ENCODE measurements at places on chromosomes 7 and 10.

DNA sequence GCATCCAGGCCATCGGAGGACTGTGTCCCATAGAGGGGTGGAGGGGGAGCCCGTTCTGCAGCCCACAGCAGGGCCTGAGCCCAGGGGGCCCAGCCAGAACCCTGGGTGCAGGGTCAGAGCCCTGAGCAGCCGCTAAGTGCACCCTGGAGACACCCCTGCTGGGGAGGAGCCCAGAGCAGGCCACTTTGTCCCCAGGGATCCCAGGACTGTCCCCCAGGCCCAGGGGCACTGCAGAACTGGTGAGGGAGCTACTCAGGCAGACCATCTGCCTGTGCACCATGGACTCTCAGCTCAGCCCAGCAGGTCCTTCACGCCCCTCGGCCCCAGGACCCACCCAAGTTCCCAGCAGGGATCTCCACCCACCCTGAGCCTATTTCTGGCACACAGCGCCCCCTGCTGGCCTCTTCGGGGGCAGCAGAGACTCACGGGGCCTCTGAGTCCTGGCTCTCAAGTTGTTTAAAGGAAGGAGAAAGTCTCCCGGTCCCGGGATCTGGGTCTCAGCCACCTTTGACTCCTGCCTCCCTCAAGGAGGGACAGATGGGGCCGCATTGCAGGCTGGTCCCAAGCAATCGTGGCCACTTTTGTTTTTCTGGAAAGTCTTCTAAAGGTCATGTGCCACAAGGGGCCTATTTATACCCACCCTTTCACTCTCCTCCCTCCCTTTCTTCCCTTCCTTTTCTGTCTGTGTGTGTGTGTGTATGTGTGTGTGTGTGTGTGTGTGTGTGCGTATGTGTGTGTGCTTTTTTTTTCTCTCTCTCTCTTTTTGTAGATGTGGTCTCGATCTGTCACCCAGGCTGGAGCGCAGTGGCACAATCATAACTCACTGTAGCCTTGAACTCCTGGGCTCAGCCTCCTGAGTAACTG is 90.3 kb downstream of the MYL10 start:
- DNase-seq, result peak; percentile 45

DNA sequence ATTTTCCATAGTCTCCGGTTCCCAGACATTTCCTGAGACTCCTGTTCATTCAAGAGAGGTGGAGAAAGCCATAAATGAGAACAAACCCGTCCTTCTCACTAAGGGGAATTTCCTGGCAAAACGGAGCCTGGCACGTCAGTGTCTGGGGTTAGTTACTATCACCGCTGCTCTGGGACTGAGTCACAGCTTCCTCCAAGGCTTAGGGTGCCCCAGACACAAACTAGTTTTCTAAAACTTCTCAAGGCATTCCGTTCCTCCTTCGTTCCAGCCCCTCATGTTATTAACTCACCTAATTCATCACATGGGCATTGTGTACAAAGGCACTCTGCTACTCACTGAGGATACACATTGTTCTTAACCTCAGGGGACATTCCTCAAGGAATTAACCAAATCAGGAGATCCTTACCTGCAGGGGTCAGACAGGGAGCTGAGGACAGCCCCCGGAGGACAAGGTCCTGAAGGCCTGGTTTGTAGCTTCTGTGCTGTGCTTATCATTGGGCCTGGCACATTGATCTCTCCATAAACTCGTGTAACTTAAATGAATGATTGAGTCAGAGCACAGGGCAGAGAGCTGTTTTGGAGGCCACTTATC is 103.0 kb upstream of the KLF6 start:
- peak; percentile 73 for DNase-seq

- DNase-seq, result no peak
These were observed 73.5 kb downstream of the BUB3 start for GRCh38 chr10:123227706-123228105.

GRCh38 chr10:74924251-74924963 is 98.0 kb downstream of the KAT6B start:
- DNase-seq, result no peak

DNA sequence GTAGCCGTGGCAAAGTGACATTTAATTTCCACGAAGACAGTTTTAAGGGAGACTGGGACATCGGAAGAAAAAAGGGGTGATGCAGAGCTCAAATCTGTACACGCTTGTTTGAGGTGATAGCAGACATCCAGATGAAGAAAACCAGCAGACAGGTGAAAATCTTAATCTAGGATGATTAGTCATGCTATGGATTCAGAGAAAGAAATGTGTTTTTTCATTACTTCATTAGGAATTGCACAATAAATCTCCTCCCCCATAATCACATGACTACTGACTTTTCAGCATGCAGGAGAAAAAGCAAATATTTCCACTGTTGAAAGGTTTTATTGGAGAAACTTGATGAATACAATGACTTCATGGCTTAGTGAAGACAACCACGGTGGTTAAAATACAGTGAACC is 2.5 kb downstream of the NUDT5 start:
- DNase-seq, result no peak

GRCh38 chr10:126187399-126187798 is 200.9 kb downstream of the ADAM12 start:
- DNase-seq, result no peak

DNA sequence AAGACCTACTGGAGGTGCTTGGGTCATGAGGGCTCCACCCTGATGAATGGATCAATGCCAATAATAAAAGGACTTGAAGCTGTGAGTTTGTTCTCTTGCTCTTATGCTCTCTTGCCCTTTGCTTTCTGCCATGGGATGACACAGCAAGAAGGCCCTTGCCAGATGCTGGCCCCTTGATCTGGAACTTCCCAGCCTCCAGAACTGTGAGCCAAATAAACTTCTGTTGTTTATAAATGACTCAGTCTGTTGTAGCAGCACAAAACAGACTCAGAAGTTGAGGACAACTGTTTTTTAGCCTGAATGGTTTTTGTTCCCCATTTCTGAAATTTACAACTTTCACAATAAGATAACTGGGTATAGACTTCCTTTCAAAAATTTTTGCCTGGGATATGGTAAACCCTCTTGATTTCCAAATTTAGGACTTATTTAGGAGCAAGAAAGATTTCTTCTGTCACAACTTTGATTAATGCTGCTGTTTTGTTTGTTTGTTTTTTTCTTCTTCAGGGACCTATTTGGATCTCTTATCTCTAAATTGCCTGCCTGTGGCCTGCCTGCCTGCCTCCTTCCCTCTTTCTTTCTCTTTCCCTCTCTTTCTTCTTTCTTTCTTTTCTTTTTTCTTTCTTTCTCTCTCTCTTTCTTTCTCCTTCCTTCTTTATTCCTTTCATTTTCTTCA is 12.1 kb downstream of the ENTPD1 start:
- DNase-seq, result no peak

GRCh38 chr7:92847305-92847704 is 10.9 kb upstream of the CDK6 start:
- DNase-seq, result no peak

GRCh38 chr7:2681929-2682799 is 5.8 kb upstream of the AMZ1 start:
- DNase-seq, result no peak

- no peak for DNase-seq
These were observed 43.6 kb downstream of the MINDY4 start for GRCh38 chr7:30814700-30815387.

DNA sequence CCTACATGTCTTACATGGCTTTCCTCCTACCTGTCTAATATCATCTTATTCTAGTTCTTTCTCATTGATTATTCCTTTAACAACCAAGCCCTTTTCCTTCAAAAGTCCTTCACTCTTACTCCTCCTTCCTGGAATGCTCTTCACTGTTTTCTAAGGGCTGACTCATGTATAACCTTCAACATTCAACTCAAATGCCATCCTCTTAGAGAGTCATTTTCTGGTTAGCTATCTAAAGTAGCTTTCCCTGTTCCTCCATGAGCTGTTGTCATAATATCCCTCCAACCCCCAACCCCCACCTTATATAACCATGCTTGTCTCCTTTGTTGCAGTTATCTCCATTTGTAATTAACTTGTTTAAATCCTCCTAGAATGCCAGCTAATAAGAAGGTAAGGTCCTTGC is 286.8 kb downstream of the ADK start:
- DNase-seq, result no peak

DNA sequence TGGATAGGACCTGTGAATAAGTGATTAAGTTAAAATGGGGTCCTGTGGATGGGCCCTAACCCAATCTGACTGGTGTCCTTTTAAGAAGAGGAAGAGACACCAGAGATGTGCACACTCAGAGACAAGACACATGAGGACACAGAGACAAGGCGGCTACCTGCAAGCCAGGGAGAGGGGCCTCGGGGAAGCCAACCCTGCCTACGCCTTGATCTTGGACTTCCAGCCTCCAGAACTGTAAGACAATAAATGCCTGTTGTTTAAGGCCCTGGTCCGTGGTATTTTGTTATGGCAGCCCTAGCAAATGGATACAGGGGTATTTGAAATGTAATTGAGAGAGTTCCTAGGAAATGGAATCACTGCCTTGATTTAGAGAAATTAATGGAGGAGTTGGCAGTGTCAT is 225.3 kb downstream of the SKAP2 start:
- no peak for DNase-seq

- DNase-seq, result no peak
These were observed 297.2 kb upstream of the KAT6B start for GRCh38 chr10:74529205-74529604.

DNA sequence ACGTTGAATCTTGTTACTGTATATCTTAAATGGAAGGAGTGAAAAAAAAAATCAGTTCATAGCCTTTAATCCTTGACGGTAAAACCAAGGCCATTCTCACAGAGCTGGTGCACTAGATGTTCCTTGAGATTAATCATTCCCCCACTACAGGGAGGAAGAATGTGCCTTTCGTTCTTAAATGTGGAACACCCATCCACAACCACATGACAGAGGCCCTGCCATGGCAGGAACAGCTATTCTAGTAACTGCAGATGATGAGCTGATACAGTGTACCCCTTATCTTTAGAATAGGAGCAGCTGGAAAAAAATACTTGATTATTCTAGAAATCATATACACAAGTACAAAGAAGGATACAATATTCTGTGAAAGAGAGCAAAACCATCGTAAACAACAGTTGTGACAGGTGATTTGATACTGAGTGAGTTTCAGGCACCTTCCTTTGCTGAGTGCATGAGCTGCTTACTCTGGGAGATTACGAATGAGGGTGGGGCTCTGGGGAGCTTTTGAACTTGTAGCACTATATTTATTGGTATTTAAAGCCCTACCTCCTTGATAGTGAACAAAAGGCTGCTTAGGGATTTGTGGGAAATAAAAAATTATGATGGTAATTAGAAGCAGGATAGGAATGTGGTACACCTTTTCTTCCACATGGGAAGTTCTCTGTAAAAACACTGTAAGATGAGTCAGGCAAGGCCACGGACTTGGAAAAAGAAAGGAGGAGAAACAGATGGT is 244.4 kb upstream of the SLC26A5 start:
- DNase-seq, result no peak

DNA sequence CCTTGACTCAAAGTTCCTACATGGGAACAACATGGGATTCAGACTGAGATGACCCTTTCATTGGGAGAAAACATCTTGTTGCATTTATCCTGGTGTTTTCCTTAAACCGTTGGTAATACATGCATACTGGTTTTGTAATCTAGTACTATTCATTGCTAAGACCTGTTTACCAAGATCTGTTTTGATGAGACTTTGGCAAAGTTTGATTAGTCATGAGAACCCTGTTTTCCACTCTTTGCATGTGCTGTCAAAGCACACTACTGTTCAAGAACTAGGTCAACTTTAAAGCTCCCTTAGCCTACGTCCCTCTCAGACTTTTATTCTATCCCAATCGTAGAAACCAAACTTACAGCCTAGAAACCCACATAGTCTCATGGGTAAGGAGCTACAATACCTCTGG is 650.9 kb downstream of the GATA3 start:
- DNase-seq, result no peak

DNA sequence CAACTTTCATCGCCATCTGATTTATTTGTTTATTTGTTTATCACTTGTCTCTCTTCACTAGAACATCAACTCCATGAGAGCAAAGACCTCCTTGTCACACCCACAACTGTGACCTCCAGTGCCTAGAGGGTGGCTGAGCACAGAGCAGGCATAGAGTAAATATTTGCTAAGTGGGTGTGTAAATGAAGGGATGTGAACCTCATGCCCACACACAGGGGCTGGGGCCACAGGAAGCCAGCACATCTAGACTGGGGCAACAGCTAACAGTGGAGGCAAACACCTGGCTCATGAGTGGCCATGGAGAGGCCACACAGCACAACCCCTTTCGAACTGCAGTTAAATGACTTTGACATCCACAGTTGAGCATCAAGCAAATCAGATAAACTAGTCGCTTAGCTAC is 39.8 kb downstream of the AKR1B1 start:
- DNase-seq, result no peak

DNA sequence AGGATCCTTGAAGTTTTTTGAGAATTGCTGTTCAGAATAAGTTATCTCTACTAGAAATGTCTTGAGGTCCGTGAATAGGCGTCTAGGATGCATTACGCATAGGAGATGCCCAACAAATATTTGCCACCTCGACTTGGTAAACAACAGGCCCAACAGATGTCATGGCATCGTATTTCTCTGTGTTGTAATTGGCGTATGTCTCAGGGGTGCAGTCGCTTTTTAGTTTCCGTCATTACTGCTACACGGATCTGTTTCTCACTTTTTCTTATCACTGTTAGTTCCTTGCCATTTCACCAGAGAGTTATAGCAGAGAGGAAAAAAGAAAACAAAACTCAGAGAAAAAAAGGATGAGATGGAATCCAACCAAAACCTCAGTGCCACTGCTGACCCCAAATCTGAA is 73.0 kb upstream of the SFMBT2 start:
- DNase-seq, result no peak

GRCh38 chr10:99520040-99520846 is 12.5 kb upstream of the NKX2-3 start:
- DNase-seq, result no peak

- no peak for DNase-seq
These were observed 123.1 kb downstream of the MBL2 start for GRCh38 chr10:52649511-52649910.

DNA sequence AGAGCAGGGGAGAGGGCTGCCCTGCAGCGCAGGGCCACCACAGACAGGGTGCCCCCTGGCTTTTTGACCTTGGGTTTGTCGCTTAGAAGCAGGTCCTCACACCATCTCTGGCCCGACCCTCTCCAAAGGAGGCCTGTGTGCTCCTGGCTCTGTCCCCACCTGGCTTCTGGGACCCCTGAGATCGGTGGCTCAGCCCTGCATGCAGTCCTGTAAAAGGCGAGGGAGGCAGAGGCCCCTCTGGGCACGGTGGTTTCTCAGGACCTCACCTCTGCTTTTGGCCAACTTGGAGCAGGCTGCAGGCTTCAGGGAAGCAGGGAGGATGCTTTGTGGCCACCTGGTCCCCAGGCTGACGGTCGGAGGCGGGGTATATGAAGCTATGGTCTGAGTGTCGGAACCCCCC is 21.4 kb downstream of the WDR86 start:
- DNase-seq, result no peak

DNA sequence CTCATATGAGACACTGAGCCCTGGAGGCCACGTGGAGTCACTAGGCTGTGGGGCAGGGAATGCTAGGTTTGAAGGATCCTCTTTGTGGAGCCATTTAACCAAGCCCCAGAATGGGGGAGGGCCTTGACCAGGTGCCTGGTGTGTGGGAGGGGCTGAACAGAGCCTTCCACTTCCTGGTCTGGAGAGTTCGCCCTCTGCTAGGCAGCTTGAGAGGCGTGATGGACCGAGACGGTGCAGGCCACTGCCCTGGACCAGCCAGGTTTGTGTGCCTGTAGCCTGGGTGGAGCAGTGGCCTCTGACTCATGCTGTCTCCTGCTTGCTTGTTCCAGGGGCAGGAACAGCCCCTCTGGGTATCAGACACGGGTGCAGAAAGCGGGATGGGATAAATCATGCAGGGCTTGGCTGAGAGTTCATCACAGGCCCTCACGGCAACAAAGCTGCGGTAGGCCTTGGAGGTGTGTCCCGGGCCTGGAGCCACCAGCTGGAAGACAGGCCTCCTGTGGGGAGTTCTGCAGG is 27.4 kb downstream of the ADAMTS14 start:
- no peak for DNase-seq

Measured in effector memory CD8-positive, alpha-beta T cell (primary cell).